Upper lobe of right lung (tissue), 1 donor: ENCODE measurements at places on chromosomes 12 and 14. TPM values are rescaled to one million over a fixed set of nuclear protein-coding genes. Genes with fewer than 3 reads are reported as not detected.

KRT6C gene
- not detected for total RNA-seq

FAM186B gene
- 0.75 TPM for total RNA-seq

SLIRP gene
- total RNA-seq, result 71.1 TPM

FOXM1 gene
- total RNA-seq, result 1.0 TPM

TSPAN11 gene
- total RNA-seq, result 7.8 TPM

KRT80 gene
- 8.6 TPM for total RNA-seq

DNA sequence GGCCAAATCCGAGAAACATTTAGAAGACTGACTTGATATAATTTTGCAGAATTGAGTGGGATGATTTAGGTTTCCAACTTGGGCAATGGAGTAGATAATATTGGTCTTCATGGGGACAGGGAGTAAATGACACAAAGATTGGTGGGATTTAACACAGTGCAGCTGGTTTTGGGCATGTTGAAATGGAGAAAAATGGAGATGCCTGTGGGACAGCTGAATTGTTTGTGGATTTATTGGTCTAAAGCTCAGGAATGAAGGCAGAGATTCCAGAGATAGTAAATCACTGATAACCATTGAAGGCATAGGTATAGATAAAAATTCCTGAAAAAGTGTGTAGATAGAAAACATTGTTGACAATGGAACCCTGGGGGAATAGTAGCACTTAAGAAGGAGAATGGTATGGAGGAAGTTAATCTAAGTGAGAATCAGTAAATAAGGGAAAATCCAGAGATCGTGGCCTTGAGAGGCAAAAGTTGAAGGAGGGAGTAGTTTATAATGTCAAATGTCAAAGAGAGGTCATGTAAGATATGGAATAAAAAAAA lies 120.9 kb upstream of the ATP2B1 start:
- no peak for DNase-seq

DNA sequence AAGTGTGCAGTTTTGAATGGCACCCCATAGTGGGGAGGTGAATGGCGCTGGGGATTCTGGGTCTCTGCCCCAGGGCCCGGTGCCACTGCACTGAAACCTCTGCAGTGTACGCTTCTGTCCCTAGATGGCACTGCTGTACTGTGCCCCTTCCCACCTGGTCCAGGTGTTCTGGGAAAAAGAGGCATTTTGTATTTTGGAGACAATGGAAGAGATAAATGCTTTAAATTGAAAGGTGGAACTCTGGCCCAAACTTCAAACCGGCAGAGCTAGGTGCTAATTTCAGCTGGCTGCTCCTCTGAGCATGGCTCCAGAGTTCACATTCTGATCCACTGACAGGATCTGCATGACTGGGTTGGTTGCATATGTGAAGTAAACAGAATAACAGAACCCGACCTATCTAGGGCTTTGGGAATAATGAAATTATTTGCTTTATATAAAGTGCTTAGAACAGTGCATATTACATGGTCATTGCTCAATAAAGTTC lies 52.2 kb downstream of the KRT80 start:
- no peak for DNase-seq

- peak; percentile 34 for DNase-seq
Measured at GRCh38 chr12:131943389-131943788, 6.4 kb upstream of the EP400 start.

- DNase-seq, result no peak
Measured at GRCh38 chr14:56794088-56794556, 16.2 kb downstream of the OTX2 start.

DNA sequence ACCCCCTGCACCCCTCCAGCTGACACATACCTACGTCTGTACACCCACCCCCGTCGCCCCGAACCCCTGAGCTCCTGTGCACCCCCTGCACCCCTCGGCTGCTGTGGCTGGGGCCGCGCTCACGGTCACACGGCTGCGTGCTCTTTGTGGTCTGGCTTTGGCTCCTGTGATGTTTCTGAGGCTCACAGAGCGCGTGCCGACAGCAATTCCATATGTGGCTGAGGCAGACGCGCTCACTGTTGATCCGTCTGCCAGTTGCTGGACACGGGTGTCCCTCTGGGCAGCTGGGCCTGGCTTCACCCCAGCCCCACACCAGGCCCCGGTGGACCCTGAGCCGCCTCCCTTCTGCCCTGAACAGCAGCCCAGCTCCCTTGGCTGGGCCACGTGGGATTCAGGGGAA lies 46.5 kb downstream of the LRCOL1 start:
- no peak for DNase-seq

GRCh38 chr14:73996731-73997107 lies 22.4 kb downstream of the ENTPD5 start:
- no peak for DNase-seq

DNA sequence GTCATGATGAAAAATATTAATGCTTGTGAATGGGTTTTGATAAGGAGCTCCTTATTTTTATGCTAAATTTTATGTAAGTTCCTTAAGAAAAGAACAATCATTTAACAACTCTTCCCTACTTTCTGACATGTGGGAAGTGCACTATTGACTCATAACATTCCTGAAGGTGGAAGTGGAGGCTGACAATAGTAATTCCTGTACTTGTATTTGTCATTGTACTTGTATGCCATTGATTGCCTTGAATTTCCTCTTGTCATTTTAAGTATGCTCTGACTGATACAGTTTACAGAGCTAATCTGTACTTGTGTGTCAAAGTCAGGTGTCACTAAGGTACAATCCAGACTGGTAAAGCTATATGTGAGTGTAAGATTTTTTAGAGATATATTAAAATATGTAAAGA lies 440.0 kb downstream of the SLC16A7 start:
- no peak for DNase-seq

DNA sequence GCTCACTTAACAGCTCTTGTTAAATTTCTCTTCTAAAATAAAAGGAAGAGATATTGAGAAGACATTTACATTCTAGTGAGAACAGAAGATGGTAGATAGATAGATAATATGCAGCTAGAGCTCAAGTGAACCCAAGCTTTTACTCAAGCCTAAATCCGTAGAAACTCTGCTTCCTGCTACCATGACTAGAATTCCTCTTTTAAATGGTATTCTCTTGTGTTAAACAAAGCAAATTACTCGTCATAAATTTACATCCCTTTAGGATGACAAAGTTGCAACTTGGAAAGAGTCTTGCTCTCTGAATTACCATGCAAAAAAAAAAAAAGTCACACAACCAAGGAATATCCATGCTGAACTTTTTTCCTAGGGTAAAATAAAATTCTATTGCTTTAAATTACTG lies 160.7 kb upstream of the LRFN5 start:
- DNase-seq, result no peak

GRCh38 chr12:78036874-78037273 lies 206.2 kb downstream of the NAV3 start:
- DNase-seq, result no peak

DNA sequence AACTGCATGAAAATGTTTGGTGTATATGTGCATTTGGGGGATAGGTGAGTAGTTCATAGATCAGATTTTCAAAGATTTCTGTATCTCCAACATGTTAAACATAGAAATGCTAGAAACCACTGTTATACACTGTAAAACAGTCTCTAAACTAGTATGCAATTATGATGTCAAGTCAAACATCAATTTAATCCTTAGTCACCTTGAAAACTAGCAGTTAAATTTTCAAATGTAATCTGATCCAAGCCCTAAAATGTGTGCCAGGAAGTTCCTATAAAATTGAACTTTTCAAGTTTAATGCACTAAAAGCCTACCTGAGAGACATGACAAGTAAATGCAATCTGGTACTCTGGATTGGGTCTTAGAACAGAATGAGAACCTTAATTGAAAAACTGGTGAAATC lies 14.5 kb downstream of the SLC35F4 start:
- no peak for DNase-seq

DNA sequence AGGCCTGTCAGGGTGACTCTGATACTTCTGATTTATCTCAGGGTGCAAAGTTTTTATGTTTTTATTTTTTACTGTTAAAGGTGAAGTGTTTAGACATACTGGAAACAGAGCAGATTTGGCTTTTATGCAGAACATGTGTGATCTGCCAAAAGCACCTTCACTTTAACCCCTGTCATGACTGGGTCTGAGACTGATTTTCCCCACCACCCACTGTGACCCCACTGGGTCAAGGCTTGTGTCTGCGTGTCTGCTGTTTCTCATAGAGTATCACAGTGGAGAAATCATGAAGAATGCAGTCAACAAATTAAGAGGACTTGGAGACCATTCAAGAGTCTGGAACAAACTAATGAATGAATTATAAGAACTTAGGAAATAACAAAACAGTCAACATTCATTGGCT lies 131.2 kb downstream of the SPTSSA start:
- DNase-seq, result no peak

DNA sequence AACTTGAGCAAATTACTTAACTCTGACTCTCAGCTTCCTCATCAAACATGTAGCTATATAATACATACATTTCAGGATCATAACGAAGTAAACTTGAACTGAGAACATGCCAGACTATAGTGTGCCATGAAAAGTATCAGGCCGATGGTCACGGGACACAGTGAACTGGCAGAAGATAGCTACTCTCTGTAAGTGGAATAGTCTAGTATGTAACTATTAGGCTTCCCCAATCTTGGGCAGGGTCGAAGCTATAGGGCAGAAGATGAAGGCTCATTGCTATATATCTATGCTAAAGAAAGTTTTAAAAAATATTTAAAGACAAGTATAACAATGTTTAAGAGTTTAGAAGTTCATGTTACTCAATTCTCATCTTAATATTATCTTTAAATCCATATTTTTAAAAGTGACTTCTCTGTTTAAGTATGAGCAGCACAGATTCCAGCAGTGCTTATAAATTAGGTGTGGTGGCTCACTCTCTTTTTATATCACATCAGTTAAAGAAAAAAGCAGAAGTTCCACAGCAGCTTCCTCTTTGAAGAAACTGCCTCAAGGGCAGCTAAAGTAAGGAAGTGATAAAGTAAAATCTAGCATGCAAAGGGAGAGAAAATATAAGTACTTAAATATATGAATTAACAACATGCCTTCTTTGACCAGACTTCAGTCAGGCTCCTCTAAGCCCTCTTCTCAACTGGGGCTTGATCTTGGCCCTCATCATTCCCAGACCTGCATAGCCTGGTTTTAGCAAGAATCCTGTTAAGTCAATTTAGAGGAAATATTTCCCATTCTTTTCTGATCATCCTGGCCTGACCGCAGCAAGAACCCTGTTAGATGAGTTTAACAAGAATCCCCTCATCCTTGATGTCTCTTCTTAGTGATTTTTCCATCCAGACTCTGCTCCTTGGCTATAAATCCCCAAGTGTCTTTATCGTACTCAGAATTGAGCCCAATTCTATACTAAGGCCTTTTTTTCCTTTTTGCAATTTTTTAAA lies 8.4 kb upstream of the GLIPR1 start:
- no peak for DNase-seq

- no peak for DNase-seq
Measured at GRCh38 chr14:92412912-92413311, 89.9 kb downstream of the SLC24A4 start.

DNA sequence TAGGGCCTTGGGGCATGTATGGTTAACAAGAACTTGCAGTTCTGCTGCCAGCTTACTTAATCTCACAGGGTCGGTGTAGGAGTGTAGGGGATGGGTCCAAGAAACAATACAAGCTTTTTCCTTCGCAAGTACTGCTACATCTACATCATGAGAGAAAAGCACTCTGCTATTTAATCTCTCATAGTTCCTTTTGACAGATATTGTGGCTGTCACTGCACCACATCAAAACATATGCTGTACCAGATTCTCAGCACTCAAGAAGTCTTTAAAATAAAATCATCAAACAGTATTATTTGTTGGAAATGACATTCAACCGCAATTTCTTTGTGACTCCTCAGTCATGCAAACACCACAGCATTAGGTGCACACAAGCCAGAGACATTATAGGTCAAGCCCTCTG lies 215.5 kb upstream of the BMP4 start:
- no peak for DNase-seq

DNA sequence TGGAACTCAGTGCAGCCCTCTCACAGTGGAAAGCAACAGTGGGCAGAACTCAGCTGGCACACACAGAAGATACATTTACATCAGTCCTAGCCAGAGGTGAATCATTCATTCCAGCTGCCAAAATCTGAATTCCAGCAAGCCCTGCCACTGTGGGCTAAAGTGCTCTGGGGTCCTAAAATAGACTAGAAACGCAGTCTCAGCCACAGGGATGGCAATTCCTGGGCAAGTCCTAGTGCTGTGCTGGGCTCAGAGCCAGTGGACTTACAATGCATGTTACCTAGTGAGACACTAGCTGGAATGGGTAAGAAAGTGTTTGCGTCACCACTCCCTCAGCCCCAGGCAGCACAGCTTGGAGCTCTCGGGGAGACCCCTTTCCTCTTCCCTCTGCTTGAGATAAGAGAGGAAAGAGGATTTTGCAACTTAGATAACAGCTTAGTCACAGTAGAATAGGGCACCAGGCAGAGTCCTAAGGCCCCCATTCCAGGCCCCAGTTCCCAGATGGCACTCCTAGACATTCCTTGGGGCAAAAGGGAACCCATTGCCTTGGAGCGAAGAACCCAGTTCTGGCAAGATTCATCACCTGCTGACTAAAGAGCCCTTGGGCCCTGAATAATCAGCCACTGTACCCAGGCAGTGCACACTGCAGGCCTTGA lies 592.9 kb downstream of the FSCB start:
- DNase-seq, result no peak

- DNase-seq, result no peak
Measured at GRCh38 chr14:45298423-45299117, 45.6 kb upstream of the MIS18BP1 start.

DNA sequence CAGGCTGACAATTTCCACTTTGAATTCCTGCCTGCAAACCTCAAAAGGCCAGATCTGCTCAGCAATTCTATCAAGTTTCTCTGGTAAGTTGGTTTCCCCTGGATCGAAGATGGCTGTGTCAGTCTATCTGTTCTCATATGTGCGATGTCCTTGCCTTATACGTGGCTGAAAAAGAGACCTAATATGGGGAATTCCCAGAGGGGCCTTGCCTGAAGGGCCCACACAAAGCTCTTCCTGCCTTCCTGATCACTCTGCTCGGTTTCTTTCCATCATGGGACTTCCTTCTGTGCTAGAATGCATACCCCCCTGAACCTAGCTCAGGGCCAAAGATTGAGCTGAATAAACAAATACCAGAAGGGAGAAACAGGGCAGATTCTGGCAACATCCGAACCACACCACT lies 13.2 kb downstream of the TCL1B start:
- DNase-seq, result no peak
